ENCODE measurements at places on chromosomes 5 and 9.

DNA sequence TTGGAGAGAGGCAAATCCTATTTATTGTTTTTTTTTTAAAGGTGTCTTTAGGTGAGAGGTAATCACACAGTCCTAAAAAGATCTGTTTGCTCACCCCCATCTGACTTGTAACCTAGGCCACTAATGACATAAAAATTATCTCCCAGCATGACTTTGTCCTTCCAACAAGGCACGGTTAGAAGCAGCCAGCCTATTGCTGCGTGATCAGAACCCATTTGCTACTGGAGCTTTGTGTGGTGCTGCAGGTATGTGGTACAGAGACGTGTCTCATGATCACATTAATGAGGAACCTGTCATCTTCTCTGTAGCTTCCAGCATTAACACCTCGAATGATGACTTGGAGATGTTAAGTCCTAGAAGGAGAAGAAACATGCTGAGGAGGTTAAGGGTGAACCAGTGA is 555.8 kb upstream of the TLE4 start:
- DNase-seq: no peak

DNA sequence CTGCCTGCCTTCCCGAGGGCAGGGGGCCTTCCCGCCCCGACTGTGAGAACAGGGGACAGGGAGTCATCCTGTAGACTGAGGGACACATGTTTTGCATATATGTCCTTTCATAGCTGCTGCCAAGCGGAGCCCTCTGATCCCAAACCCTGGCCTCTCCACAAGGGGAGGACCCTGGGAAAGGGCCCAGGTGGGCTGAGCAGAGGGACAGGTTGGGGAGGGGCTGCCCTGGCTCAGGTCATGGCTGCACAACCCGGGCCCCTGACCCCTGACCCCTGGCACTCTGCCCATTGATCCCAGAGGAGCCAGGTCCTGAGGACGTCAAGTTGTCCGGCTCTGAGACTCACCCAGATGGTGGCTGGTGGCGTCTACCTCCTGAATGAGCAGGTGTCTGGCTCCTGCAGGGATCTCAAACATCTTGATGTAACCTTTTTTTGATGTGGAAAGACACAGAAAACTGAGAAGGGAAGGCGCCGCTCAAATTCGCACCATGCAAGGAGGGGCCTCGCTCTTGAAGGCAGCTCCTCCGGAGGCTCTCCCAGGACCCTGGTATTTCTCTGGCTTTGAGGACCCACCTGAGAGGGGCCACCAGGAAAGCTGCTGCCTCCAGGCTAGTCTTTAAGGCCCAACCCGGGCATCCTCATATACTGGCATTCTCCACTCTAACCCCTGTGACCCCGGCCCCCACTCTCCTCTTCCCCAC is 71.9 kb downstream of the ZNF354C start:
- DNase-seq: no peak

- DNase-seq: no peak
Measured at GRCh38 chr5:173547579-173547978, 68.9 kb downstream of the BOD1 start.

GRCh38 chr5:87120518-87121303 is 147.0 kb upstream of the RASA1 start:
- no peak for DNase-seq

DNA sequence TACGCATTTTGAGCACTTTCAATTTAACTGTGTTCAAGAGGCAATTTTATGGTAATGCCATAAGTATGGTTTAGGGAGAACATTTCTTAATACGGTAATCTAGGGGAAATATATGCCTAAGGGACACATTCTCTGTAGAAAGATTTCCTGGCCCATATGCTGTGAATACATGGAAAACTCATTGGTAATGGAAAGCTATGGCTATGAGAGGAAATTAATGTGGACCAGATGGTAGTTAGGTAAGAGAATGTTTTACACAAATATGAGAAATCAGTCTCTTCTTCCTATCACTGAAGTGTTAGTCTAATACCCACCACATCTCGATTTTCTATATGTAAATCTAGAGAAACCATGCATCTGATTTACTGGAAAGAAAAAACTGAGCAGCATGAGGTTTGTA is 105.0 kb downstream of the SEMA6A start:
- DNase-seq: no peak

GRCh38 chr9:135328485-135329417 is 150.8 kb upstream of the PPP1R26 start:
- DNase-seq: no peak

- no peak for DNase-seq
Measured at GRCh38 chr9:33818847-33819500, 2.0 kb downstream of the UBE2R2 start.

DNA sequence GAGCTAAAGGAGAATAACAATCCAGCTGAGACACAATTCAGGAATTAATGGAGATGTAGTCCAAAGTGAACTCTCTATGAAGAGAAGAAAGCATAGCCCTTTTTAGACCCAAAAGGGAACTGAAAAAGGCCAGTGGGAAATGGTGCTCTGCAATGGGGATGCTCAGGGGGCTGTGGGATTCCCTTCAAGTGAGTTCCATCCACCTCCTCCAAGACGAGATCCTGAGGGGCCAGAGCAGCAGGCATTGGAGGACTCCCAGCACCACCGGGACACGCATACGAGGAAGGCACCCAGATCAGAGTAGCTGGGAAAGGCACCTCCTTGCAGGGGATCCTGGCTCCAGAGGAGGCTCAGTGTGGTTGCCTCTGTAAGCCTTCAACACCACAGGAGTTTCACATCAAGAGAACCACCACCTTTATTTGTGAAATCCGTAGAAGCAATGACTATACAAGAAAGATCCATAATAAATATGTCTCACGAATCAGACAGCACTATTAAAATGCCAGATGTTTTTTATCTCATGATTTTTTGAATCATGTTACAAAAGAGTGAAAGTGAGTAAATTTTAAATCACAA is 288.2 kb downstream of the MED10 start:
- no peak for DNase-seq

DNA sequence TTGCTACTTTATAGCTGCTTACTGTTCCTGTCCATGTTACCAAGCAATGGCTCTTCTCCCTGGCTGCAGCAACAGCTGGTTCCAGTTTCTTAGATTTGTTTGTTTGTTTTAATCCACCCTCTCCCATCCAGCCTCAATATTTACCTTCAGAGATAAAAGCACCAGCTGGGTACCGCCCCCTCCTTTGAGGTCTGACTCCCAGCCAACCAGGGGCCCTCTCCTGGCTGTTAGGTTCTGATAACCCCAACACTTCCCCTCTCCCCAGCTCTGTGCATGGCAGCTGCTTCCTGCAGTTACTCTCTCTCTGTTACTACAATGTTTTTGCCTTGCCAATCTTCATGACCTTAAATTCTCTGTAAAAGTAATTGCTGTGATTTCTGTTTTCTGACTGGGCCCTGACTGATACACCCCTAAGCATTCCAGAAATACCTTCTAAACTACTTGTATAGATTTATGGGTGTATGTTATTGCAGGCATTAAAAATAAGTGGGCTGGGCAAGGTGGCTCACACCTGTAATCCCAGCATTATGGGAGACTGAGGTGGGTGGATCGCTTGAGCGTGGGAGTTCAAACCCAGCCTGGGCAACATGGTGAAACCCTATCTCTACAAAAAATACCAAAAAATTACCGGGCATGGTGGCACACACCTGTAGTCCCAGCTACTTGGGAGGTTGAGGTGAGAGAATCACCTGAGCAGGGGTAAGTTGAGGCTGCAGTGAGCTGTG is 2.6 kb upstream of the GCNT1 start:
- no peak for DNase-seq

DNA sequence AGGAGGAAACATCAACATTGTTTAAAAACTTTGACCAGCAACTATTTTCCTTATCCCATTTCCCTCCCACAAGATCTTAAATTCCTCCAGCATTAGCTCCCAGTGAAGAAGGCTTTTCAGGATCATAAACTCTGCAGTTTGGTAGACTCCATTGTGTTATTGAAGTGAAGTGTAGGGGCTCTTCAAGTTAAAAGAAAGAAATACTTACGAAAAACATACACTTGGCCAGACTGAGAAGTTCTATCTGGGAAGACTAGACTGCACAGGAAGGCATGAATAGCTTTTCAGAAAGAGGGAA is 22.3 kb downstream of the LIFR start:
- DNase-seq: no peak

- DNase-seq: no peak
Measured at GRCh38 chr9:100352201-100352726, 478 bp downstream of the TEX10 start.

- no peak for DNase-seq
Measured at GRCh38 chr5:12330993-12331588, 426.8 kb upstream of the CTNND2 start.

GRCh38 chr5:2757563-2758351 is 6.3 kb upstream of the IRX2 start:
- no peak for DNase-seq

DNA sequence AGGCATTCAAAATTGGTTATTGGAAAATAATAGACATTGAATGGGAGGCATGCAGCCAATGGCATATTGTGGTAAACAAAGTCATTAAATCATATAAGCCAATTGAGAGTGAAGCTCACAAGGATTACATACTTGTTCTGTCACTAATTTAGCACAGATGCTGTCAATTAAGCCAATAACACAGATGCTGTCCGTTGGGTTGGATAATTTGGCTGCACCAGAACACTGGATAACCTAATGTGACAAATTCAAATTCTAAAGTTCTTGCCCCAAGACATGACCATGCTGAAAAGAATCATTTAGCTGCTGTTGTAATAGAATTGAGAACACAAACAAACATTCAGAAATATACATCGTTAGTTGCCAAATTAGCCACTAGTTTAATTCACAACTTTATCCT is 1796.4 kb downstream of the EFNA5 start:
- DNase-seq: no peak

- DNase-seq: no peak
Measured at GRCh38 chr5:92435781-92436180, 1052.7 kb upstream of the ARRDC3 start.

DNA sequence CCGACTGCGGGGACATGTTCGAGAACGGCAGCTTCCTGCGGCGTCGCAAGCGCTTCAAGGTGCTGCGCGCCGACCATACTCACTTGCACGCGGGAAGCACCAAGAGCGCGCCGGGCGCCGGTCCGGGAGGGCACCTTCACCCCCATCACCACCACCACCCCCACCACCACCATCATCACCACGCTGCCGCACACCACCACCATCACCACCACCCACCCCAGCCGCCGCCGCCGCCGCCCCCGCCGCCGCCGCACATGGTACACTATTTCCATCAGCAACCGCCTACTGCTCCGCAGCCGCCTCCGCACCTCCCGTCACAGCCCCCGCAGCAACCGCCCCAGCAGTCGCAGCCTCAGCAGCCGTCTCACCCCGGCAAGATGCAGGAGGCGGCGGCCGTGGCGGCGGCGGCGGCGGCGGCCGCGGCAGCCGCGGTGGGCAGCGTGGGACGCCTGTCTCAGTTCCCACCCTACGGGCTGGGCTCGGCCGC is 514 bp downstream of the FOXB2 start:
- DNase-seq: peak; percentile 9

- DNase-seq: no peak
Measured at GRCh38 chr5:94856257-94856800, 237.9 kb downstream of the SLF1 start.

- no peak for DNase-seq
Measured at GRCh38 chr9:18786911-18787650, 245.9 kb downstream of the SAXO1 start.

DNA sequence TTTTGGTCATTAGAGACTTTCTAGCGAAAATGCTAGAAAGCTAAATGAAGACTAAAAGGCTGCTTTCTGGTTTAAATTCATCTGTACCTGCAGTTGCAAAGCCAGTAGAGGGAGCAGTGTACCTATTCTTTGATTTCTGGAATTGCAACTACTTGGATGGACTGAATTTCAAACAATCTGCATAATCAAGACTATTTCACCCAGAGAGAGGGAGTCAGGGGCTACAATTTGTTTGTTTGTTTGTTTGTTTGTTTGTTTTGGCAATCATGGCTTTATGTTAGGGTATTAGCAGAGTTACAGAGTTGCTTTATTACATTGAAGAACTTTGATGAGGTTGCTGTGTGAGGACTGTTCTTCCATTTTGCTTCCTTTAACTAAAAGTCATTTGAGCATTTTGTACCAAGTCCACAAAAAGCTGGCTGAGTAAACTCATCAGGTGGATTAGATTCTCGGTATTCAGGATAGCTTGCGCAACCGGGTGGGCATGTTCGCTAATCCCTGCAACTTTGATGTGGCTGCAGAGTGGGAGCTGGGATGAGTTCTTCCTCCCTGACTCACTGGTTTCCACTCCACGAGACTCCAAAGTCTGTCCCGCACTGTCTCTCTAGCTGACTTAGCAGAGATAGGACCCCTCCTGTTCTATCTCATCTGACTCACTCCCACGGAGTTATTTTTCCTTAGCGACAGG is 80.0 kb upstream of the TUT7 start:
- DNase-seq: no peak

DNA sequence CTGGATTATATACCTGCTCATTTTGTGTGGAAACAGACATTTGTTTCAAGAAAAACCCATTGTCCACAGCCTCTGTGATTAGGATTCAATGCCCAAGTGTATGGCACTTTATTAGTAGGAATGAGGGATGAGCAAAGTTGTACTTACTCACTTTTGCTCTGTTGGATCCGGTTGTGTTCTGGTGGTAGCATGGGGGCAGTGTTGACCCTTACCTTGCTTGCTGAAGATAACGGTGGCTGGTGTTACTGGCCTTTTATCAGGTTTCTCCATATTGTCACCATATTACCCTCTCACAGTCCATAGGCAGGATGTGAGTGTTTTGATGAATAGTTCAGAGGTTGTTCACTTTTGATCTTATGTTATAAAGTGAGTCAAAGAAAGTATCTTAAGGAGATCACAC is 42.7 kb upstream of the NUDT12 start:
- no peak for DNase-seq

- DNase-seq: no peak
Measured at GRCh38 chr5:142386137-142387023, 61.6 kb upstream of the SPRY4 start.

DNA sequence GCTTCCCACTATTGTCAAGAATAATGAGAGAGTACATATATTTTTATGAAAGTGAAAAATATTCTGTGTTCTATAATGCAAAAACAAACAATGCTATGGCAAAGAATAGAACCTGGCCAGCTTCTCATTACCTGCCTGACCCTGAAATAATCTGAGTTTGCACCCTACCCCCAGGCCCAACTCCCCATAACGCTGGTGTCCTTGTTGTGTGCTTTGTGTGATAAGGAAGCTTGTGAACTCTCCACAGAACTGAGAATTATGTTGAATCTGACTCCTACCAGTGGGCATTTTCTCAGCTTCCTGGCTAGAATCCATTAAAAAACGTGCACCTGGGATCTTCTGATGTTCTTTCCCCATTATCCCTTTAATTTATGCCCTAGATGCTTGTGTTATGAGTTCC is 178.0 kb upstream of the GNA14 start:
- no peak for DNase-seq
